Stimulated activated CD4-positive, alpha-beta T cell treated with anti-CD3 and anti-CD28 coated beads, Interleukin-12 subunit alpha, Interleukin-12 subunit beta, amount 100 ng/mL, for 48 hours (primary cell): ENCODE measurements at places on chromosomes 5 and 9.

DNA sequence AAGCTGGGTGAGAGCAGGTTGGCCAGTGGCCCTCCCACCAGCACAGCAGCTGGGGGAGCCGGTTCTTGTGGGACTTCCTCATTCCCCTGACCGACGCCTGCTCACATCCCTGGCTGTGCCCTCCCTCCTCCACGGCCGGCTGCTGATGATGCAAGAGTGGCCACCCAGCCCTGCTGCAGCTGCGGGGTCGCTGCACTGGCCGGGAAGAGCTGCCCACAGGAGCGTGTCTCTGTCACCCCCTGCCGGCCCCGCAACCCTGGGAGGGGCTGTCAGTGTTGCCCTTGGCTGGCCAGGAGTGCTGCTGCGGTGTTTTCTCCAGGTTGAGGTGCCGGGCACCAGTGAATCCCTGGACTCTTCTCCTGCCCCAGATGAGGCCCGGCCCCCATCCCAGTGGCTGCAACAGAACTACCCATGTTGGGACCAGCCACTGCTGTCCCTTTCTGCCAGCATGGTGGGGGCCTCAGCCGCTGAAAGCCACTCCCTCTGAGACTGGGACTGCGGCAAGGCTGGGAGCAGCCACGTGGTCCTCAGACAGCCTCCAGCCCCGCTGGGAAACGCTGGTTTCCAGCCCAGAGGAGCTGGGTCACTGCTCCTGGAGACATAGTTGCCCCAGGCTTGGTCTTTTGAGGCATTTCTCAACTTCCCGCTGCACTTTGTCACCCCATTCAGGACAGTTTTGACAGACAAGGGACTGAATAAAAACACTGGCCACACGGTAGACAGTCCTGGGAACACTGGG lies 739 bp downstream of the CARD9 start:
- no peak for DNase-seq

DNA sequence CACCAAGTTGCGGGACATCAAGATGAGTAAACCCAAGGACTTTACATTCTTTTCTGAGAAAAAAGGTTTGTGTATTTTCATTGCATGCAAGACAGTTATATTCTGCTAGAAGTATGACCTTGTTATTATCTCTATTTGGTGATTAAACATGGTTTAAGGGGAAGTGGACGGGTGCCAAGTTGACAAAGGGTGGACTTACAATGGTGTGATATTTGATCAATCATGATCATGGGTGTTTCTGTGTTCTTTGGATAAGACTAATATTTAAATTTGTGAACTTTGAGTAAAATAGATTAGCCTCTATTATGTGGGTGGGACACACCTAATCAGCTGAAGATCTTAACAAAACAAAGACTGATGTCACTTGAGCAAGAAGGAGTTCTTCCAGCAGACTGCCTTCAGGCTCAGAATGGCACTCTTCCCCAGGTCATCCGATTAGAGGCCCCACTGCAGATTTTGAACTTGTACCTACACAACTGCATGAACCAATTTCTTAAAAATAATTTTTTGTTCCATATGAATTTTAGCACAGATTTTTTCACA lies 782.9 kb downstream of the CDH12 start:
- no peak for DNase-seq

DNA sequence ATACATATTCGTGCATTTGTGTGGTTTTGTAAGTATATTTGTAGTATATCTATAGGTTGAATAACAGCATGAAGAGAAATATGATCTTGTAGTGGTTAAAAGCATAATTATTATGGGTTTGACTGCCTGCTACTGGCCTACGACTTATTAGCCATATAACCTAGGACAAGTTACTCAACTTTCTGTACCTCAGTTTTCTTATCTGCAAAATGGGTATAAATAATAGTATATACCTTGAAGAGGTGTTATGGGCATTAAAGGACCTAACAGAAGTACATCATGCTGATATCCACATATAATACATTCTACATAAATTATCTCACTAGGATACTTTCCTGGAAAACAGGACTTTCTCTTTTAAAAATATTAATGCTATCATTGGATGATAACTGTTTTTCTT lies 118.3 kb upstream of the ELL2 start:
- no peak for DNase-seq

GRCh38 chr5:137858223-137858916 lies 9.3 kb upstream of the MYOT start:
- no peak for DNase-seq

DNA sequence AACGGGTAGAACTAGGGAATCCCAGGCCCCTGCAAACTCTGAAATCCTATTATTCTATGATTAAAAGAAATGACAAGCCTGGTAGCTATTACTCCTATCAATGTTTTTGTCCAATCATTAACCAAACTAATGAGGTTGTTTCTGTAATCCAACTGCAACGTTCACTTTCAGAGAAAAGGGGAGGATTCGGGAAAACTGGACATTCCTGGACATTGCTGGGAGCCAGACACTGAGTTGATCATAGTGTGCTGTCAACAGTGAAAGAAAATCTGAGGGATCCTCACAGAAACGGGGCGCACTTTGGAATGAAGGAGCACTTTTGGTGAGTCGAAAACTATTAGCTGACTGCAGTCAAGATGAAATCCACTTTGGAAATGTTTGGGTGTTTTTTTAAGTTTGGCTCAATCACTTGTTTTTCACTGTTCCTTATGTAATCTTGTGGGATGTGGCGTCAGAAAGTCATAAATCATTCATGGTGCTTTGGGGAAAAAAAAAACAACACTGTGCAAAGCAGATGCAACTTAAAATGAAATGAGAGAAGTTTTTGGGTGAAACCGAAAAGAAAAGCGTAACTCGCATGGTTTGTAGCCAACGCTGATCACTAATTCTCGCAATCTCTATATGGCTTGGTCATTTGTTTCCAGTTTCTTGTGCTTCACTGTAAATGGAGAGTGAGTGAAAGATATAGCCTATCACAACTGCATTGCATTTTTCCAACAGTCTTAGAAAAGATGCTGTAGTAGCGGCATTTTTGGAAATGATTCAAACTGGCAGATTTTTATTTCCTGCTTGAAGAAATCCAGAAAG lies 51.2 kb upstream of the ADRA1B start:
- DNase-seq: no peak

DNA sequence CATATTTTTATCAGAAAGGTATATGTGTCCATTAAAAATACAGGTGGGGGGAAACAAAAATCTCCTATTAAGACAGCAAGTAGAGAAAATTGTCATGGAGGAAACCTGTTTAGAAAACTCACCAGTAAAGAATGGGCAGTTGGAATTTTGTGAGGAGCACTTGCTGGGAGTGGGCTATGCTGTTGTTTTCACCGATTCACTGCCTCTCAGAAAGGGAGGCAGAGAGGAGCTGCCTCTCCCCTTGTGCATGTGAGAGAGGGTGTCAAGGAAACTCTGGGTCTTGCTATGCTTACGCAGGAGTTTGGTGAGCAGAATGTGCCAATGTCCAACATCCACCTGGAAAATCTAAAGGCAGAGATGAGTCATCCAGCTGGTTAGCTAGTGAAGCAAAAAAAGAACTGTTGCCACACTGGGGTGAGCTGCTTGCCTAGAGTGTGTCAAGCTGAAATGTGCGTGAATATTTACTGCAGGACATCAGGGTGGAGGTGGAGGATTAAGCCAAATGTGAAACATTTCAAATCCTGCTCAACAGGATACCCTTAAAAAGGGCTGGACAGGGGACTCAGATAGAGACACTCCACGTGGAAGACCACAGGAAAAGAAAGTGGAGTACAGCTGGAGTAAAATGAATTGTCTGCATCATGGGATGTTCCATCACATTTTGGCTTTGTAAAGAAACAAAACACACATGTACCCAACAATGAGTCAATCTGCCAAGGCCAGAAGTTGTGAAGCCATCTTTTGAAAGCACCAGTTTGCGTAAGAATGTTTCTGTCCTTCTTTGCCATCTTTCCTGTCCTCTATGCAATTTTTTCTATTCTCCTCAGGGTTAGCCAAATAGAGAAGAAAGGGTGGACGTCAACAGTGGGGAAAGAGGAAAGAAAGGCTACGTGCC lies 449.7 kb upstream of the MPDZ start:
- DNase-seq: no peak

DNA sequence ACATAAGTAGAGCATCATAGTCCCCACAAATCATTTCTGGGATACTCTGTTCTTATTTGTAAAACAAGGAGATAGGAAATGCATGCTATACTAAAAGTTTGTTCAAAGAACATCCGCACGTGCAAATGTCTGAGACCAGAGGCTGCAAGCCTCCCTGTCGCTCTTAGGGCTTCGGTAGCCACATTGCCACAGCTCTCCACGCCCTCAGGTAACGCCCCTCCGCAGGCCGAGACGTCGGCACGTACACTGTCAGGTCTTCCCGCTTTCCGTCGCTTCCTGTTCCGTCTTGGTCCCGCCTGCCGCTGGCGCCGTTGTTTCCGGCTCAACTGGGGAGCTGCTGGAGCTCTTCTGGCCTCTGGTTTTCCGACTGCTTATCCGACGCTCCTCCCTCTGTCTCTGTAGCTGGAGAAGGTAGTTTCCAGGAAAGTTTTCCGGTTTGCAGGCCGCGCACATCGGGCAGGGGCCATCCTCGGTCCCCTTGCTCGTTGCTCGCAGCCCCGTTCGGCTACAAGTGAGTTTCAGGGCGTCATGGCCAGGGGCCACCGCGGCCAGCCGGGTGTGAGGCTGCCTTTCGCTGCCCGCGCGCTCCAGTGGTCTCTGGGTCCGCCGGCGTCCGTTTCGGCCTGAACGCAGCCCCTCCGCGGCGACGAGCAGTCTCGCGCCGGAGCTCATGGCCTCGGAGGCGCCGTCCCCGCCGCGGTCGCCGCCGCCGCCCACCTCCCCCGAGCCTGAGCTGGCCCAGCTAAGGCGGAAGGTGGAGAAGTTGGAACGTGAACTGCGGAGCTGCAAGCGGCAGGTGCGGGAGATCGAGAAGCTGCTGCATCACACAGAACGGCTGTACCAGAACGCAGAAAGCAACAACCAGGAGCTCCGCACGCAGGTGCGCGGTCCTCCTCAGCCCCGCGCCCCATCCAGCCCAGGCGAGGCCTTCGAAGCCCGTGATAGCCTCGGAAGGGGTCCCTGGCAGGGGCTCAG lies at the start of gene AGGF1:
AGGF1 (plus strand) TSS at position 308 of the 975 bp plus-strand sequence; CDS start at position 671, 363 bp downstream.
- peak; percentile 86 for DNase-seq

- DNase-seq: no peak
Observed at GRCh38 chr5:53777864-53778618, 217.6 kb downstream of the NDUFS4 start.

GRCh38 chr9:77848897-77849296 lies 182.7 kb downstream of the GNAQ start:
- no peak for DNase-seq

DNA sequence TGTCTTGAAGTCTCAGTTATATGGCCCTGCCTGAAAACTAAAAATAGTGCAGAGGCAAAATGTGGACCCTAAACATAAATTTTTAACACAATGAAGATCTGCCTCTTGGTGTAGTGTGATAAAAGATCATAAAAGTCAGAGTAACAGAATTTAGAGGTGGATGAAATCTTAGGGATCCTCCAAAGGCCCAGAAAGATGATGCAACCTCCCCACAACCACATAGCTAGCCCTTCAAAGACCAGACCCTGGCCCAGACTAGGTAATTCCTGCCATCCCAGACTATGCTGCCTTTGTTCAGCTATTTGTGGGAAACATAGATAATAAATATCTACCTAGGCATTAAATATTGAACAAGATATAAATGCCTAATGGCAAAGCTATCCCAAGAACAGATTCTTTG lies 15.3 kb downstream of the KLF9 start:
- DNase-seq: no peak
